ENCODE measurements at places on chromosomes 3 and 15.

DNA sequence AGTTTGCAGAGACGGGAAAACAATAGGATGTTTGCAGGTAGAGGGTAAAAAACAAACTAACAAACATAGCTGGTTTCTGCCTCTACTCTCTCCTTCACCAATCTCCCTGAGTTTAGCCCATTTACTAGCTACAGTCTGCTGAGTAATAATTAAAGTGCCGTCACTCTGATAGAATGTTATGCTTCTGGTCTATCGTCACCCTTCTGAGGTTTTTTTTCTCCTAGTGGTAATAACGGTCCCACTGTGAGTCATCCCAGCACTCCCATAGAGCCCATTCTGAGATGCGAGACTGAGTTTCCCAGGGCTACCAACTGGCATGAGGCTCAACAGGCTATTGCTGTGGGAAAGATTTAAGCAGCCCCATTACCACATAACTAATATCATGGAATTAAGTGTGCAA lies 56.4 kb downstream of the PLAAT1 start:
- DNase-seq, result no peak

- DNase-seq, result no peak
Measured at GRCh38 chr15:75867449-75867848, 24.2 kb downstream of the UBE2Q2 start.

DNA sequence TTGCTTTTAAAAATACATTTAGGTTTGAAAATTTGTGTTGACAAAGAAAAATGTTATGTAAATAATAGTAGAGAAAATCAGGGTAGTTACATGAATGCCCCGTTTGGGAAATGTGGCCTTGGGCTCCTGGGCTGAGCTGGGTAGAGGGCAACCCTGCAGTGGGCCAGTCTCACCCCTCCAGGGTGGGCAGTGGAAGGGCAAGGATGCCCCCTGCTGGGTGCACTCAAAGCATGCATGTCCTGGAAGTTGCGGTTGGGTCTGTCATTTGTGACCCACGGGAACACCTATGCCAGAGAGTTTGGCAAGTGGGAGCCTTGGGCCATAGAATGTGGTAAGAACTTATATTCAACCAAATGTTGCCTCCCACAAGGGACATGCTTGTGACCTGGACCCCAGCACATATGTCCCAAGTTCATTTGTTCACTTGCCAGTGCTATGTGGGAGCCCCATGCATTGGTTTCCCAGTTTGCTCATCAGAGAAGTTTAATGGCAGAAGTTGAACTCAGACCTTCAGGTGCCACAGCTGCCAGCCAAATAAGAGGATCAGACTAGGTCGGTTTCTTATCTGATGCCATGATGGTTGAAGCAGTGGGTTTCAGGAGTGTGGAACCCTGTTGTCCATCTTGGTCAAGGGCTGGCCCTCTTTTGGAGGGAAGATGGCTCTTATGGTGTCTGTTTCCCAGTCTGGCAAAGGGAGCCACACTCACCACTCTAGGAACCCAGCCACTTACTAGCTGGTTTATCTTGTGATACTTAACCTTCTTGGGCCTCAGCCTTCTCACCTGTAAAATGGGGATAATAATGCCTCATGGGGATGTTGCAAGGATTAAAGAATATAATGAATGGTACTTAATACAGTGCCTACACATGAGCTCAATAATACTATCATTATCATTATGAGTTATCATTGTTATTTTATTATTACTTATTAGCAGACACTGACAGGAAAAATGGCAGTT lies 2.5 kb upstream of the PLCB2 start:
- no peak for DNase-seq

DNA sequence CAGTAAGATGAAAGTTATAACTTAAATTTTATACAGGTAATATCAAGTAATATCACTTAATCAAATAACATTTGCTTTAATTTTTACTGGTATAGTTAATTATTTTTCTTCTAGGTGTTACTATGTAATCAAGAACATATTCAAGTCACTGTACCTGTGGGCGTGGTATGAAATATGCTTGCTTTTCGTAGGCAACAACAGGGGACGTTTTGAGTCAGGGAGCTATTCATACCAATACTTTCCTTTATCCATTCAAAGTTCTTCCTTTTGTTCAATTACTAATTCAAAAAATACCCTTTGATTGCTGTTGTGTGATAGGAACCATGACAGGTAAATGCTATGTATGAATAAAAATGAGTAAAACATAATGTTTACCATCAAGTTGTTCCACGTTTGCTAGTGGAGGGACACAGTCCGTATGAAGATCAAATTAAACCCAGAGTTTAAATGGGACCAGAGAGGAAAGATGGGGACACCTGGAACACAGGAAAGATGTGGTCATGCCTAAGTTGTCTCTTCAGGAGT lies 654.0 kb upstream of the KCNMB2 start:
- DNase-seq, result no peak

- no peak for DNase-seq
Measured at GRCh38 chr3:141546081-141546480, 59.3 kb downstream of the RASA2 start.

GRCh38 chr3:141366285-141367037 lies 1.8 kb upstream of the ZBTB38 start:
- no peak for DNase-seq

GRCh38 chr3:23019596-23020300 lies 183.4 kb upstream of the UBE2E2 start:
- DNase-seq, result no peak

DNA sequence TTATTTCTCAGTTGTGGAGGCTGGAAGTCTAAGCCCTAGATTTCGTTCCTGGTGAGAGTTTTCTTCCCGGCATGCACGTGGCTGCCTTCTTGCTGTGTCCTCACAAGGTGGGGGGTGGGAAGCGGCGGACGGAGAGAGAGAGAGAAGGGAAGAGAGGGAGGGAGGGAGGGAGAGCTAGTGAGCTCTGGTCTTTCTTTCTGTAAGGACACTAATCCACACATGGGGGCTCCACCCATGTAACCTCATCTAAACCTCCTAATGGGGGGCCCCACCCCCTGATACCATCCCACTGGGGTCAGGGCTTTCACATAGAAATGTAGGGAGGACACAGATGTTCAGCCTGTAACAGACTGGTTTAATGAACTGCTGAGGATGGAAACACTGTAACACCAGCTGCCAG lies 7.3 kb downstream of the FBLN2 start:
- DNase-seq, result no peak

GRCh38 chr3:179713643-179714090 lies 60.8 kb downstream of the USP13 start:
- DNase-seq, result no peak

DNA sequence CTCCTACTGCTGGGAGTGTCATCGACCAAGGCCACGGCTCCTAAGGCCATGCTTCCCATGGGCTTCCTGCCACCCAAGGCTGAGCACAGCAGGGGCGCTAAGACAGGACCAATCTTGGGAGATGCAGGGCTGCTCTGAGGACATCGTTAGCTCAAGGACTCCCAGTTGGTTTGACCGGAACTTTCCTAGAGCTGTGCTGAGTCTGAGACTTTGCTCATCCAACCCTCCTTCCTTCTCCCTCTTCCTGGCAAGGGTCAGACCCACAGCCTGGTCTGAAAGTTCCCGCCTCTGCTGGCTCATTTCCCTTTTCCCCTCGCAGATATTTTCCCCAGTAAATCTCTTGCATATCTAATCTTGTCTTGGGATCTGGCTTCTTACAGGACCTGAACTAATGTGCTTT lies 57.2 kb downstream of the EPHB3 start:
- no peak for DNase-seq

- no peak for DNase-seq
Measured at GRCh38 chr3:126883241-126883640, 99.7 kb upstream of the PLXNA1 start.

- DNase-seq, result no peak
Measured at GRCh38 chr3:195885036-195885891, 23.1 kb downstream of the TNK2 start.

- no peak for DNase-seq
Measured at GRCh38 chr3:15288331-15289035, 43.9 kb downstream of the SH3BP5 start.

DNA sequence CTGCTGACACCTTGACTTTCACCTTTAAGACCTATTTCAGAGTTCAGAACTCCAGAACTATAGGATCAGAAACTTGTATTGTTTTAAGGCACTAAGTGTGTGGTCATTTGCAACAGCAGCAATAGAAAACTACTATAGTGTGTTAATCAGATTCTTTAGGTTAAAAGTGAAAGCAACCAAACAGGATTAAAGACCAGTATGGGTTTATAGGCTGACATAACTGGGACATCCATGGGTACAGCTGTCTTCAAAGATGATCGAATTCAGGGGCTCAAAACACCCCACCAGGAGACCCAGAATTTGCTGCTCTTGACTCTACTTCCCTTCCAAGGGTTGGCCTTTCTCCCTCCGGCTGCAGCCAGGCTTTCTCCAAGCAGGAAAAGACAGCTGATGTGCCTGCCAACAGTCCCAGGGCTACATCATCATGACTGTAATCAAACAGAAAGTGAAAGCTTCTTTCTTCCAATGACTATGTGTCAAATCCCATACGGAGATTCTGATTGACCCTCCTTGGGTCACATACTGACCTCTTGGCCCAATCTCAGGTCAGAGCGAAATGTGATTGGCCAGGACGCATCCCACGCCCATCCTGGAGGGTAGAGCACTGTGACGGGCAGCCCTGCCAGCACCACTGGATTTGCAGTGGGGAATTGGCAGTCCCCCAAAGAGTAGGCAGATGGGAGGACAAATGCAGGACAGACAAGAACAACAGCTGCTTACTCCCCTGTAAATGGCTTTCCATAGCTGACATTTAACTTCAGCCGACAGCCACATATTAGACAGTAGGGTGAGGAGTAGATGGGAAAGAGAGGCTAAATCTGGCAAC lies 51.4 kb upstream of the RNF7 start:
- peak; percentile 5 for DNase-seq

- DNase-seq, result no peak
Measured at GRCh38 chr3:149207475-149207874, 14.2 kb downstream of the CP start.

- DNase-seq, result no peak
Measured at GRCh38 chr15:55197362-55197705, 593 bp upstream of the RSL24D1 start.

- no peak for DNase-seq
Measured at GRCh38 chr3:63051920-63052319, 176.7 kb upstream of the CADPS start.

DNA sequence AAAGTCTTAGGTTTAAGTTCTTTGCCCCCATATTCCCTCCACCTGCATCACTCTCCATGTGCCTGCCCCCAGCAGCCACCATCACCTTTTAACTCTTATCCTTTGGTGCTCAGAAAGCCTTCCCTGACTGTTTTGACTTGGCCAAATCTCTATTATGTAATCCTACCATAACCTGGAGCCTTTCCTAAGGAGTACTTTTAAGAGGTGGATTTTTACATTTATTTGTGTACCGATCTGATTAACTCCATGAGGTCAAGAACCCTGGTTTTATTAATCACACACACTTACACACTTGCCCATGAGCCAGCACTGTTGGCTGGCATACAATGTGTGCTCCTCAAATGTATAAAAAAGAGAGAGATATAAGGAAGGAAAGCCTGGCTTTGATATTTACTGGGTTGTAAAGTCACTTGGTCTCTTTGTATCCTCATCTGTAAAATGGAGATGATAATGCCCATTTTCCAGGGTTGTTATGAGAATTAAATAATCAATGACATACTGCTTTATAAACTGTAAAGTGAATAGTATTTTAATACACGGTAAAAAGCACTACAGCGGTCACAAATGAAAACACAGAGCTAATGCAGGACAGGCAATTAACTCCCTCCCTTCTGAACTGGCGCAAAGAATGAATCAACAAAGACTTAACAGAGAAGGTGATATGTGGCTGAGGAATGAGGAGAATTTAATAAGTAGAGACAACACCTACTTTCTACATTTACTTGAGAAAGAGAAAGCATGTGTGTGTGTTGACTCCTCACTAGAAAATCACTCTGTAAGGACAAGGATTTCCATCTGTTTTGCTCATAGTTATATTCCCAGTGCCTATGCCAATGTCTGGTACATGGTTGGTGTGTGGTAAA lies 45.4 kb downstream of the ATP13A4 start:
- no peak for DNase-seq

DNA sequence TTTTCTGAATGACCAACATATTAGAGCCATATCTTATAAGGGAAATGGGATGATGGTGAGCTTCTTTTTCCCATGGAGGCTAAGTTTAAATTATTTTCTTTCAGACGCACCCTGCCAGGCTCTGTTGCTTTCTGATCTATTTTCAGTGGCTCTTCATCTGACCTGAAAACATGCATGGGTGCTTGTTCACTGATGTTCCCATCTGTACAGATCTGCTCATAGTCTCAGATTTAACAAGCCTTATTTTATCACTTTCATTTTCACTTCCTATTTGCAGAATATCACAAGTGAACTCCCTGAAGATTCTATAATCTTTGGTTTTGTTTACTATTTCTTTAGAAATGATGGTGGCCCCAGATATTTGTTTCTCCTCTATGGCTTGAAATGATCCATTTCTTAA lies 31.1 kb upstream of the SUCLG2 start:
- DNase-seq, result no peak

- DNase-seq, result no peak
Measured at GRCh38 chr15:58462547-58462946, 30.8 kb downstream of the LIPC start.

GRCh38 chr3:157769378-157769777 lies 266.2 kb upstream of the VEPH1 start:
- DNase-seq, result no peak

DNA sequence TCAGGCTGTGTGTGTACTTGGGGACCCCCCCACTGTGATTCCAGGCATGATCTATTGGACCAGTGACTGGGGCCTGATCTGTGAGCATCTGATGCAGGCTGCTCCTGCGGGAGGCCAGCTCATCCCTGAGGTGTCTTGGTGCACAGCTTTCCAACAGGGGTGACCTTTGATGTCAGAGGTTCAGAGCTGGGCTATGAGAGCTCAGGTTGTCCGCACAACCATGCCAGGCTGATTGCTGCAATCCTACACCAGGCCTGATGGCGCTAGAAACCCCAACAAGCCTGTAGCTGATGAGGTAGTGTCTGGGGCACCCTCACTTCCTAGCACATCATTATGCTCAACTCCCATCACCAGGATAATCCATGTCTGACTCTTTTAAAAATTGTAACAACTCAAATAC lies 56.1 kb upstream of the CACNA2D3 start:
- DNase-seq, result no peak

GRCh38 chr3:22960105-22960984 lies 242.8 kb upstream of the UBE2E2 start:
- no peak for DNase-seq

GRCh38 chr3:82773207-82773606 lies 1011.8 kb upstream of the GBE1 start:
- no peak for DNase-seq

- DNase-seq, result no peak
Measured at GRCh38 chr15:47813748-47814384, 96.6 kb downstream of the SEMA6D start.

GRCh38 chr3:156957715-156958114 lies 131.6 kb downstream of the LEKR1 start:
- no peak for DNase-seq

All from effector memory CD8-positive, alpha-beta T cell (primary cell).